Dermis microvascular lymphatic vessel endothelial cell (primary cell): ENCODE measurements at places on chromosomes 13 and 19. TPM values are rescaled to one million over a fixed set of nuclear protein-coding genes. Genes with fewer than 3 reads are reported as not detected.

GRCh38 chr13:109627649-109628048 lies 158.7 kb downstream of the IRS2 start:
- DNase-seq = no peak

The DOCK9 gene
- total RNA-seq = 249 and 356 TPM in 2 replicates

The ZNF723 gene
- not detected in 2 replicates for total RNA-seq

DNA sequence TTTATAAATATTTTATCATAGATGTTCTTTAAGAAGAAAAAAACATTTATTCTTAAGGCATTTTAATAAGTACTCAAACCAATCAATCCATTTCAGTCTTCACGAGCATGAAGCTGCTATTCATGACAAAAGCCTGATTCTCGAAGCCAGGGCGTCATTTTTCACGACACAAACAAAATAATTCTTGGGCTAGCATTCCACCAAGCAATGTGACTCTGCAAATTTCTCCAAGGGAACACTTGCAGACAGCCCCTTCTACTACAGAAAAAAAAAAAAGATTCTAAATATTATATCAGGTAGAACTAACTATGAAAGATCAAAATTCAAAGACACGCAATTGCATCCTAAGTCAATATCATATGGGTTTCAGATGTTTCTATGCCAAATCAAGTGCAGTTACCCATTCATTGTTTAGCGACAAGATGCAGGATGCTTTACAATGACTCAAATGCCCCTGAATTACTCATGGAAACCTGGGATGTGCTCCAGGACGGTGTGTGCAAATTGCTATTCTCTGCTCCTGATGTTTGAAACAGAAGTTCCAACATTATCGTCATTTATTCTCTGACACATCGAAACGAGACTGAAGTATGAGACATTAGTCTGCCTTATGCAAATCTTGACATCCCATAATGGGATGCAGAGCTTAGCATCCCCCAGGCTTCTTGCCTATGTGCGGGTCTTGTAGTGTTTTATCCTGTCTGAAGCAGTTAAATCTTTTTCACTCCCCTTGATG lies 517.7 kb downstream of the MYO16 start:
- peak; percentile 62 for DNase-seq

DNA sequence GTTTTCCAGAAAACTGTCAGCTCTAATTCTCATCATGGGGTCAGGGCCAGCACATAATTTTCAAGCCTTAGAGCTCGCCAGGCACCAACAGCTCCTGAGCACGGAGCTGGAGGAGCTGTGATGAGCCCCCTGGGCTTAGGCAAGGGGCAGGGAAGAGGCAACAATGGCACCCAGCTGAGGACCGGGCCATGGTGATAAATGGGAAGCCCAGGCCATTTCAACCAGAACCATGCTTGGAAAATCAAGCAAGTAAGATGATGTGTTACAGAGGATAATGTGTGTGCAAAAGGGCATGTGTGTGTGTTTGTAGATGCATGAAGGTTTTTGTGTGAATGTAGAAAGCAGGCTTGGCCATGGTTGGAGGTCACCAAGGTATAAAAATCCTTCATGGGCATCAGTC lies 66.8 kb upstream of the UBAC2 start:
- DNase-seq = no peak
